Osteoblast (primary cell): ENCODE measurements at places on chromosomes 3 and 15. TPM values are rescaled to one million over a fixed set of nuclear protein-coding genes. Genes with fewer than 3 reads are reported as not detected.

MAGEL2 gene
- not detected in 2 replicates for total RNA-seq

CFAP20DC gene
- 2.2 and 4.7 TPM in 2 replicates for total RNA-seq

MFGE8 gene
- total RNA-seq: 195 and 209 TPM in 2 replicates

GRCh38 chr3:66492672-66493071 lies 8.2 kb downstream of the LRIG1 start:
- H3K27me3 ChIP-seq: peaks cover 4% of the 10 kb centered on the region
- DNase-seq: no peak
- H3K4me1 ChIP-seq: no peaks in the 10 kb centered on the region
- H3K27ac ChIP-seq: no peak overlapping the region
- no peaks in the 10 kb centered on the region for H3K36me3 ChIP-seq

- H3K27ac ChIP-seq: no peak overlapping the region
- H3K36me3 ChIP-seq: no peaks in the 10 kb centered on the region
- peaks cover 39% of the 10 kb centered on the region for H3K4me1 ChIP-seq
These were observed 8.3 kb downstream of the SETD5 start for GRCh38 chr3:9405756-9406155.

DNA sequence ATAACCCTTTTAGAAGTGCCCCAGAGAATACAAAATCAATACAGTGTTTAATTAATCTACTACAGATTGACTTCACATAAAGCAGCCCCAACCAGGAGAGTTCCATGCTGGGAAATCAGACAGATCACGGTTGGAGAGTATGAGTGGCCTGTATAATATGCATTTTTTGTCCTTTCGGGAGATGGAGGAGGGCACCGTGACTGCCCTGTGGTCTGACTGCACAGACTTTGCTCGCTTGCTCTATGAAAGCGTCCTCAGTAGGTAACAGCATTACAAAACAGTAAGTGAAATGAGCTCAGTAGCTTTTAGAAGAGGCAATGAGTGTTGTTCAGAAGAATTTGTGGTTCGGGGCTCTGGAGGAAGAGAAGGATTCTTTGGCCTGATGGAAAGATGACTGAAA lies 34.2 kb upstream of the SKIL start:
- DNase-seq: no peak
- no peaks in the 10 kb centered on the region for H3K27me3 ChIP-seq
- H3K36me3 ChIP-seq: no peaks in the 10 kb centered on the region
- no peak overlapping the region for H3K4me3 ChIP-seq

DNA sequence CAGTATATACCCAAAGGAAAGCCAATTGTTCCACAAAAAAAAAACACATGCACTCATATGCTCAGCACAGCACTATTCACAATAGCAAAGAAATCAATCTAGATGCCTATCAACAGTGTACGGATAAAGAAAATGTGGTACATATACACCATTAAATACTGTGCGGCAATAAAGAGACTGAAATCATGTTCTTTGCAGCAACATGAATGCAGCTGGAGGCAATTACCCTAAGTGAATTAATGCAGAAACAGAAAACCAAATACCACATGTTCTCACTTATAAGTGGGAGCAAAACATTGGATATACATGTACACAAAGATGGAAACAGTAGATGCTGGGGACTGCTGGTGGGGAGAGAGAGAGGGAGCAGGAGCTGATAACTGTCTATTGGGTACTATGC lies 124.2 kb upstream of the AADACL2 start:
- H3K27ac ChIP-seq: no peak overlapping the region
- H3K27me3 ChIP-seq: no peaks in the 10 kb centered on the region
- no peak overlapping the region for H3K4me3 ChIP-seq
- no peaks in the 10 kb centered on the region for H3K4me1 ChIP-seq
- no peak for DNase-seq
- H3K36me3 ChIP-seq: no peaks in the 10 kb centered on the region

GRCh38 chr3:156761007-156761406 lies 65.1 kb upstream of the LEKR1 start:
- peaks cover 30% of the 10 kb centered on the region for H3K4me1 ChIP-seq
- peak overlapping the region; percentile 90 for H3K27ac ChIP-seq
- no peak for DNase-seq
- no peaks in the 10 kb centered on the region for H3K27me3 ChIP-seq
- H3K4me3 ChIP-seq: no peak overlapping the region
- no peaks in the 10 kb centered on the region for H3K36me3 ChIP-seq
